ENCODE measurements at places on chromosomes 7 and 10.

DNA sequence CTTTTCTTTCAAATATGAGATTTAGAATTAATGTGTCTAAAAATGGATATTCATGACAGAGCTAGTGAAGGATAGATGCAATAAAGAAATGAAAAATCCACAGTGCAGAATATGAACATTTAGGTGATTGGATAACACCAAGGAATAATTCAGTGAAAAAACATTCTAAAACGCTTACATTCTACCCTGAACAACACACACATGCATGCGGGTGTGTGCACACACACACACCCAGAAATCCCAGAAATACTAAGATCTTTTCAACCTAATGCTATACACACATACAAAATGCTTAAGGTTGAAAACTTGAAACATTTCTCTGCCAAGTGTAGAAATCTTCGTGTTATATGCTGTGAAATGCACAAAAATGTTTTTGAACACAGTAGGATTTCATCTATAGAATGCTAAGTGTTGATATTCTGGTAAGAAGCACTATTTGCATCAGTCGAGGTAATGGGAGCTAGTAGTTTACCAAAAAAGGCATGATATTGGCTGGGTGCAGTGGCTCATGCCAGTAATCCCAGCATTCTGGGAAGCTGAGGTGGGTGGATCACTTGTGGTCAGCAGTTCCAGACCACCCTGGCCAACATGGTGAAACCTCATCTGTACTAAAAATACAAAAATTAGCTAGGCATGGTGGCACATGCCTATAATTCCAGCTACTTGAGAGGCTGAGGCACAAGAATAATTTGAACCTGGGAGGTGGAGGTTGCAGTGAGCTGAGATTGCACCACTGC is 600.6 kb downstream of the PHTF2 start:
- no peak for DNase-seq

DNA sequence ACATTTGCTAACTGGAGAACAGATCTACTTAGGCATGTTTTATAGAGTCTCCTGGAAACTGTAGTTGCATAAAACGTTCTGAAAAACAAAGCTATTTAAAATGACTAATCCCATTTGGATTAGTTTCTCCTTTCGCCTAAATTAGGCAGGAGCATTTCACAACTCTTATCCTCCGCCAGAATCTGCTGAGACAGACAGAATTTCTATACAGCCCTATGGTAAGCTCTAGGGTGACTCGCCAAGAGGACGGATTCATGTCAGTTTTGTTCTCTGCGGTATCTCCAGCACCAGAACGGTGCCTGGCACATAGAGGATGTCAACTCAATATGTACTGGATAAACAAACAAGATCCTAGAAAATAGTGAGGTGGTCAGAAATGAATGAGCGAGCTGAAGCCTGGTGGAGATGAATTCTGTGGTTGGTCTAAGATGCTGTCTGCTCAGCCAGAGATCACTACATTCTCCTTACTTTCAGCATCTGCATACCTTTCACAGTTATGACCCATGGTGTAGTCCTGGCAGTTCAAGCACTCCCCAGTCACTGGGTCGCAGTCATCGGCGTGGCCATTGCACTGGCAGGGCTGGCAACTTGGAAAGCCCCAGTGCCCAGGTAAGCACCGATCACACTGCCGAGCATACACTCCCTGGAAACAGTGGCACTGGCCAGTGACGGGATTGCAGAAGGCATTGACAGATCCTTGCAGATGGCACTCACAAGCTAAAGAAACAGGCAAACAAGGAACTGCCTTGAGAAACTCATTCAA is 44.0 kb downstream of the LAMB1 start:
- peak; percentile 80 for DNase-seq

- DNase-seq, result no peak
Measured at GRCh38 chr7:18995811-18996426, 121.5 kb downstream of the TWIST1 start.

GRCh38 chr7:106807474-106807873 is 57.6 kb upstream of the PIK3CG start:
- no peak for DNase-seq

- DNase-seq, result peak; percentile 82
Measured at GRCh38 chr10:32982293-32982709, 24.3 kb upstream of the ITGB1 start.

- DNase-seq, result no peak
Measured at GRCh38 chr7:3065724-3066143, 22.1 kb upstream of the CARD11 start.

- peak; percentile 58 for DNase-seq
Measured at GRCh38 chr10:71763352-71764127, 9.8 kb downstream of the VSIR start.
